ENCODE measurements at places on chromosomes 1 and 21.
A peak's percentile ranks its signal among the peaks of the same experiment; 100 is the strongest.

DNA sequence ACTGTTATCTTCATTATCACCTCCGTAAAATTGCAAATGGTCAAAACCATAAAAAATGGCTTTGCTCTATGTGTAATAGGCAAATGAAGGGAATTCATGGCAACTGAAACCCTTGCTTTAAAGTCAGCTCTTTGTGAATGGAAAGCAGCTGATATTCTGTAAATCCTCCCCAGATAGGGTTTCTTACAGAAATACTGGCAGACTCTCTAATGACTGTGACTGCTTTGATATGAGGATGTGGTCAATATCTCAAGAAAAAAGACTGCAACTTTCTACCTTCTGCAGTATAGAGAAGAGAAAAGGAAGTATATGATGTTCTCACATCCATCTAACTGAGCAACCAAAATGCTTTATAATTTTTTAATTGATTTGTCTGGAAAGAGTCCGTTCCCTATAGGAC lies 193.1 kb downstream of the ST6GALNAC3 start:
- DNase-seq = no peak

DNA sequence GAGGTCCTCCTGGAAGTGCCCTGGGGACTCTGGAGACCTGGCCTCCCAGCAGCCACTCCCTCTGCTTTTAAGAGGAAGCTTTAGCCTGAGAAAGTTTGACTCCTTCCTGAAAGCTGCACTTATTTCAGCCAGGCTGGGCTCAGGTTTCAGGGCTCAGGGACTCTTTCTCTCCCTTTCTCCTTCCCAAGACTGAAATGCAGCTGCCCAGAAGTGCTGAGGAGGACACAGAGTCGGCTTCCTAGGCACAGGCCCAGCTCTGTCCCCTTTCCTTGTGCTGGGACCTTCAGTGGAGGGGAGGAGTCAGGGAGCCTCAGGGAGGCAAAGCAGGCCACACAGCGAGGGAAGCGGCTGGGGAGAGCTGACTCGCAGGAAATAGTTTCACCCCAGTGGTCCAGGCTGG lies 137.3 kb downstream of the NAV1 start:
- DNase-seq = peak; percentile 68

- DNase-seq = no peak
These were observed 15.3 kb upstream of the SRSF4 start for GRCh38 chr1:29196863-29197589.

GRCh38 chr1:159752135-159752580 lies 28.6 kb upstream of the DUSP23 start:
- DNase-seq = no peak

DNA sequence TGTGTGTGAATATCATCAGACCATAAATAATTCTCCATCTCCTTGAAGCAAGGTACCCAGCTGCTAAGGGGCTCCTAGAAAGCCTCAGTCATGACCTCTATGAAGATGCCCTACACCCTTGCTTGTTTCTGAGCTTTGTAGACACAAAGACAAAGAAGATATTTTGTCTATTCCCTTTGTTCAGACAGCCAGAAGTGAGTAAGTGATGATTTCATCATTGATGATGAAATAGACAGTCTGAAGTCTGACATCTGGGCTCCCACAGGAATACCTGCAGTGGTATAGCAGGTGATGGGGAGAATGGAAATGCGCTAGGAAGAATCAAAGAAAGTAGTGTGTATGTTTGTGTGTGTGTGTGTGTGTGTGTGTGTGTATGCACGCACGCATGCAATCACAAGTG lies 82.2 kb upstream of the DPT start:
- no peak for DNase-seq

- DNase-seq = peak; percentile 94
These were observed 648 bp upstream of the ADAR start for GRCh38 chr1:154608397-154609270.

DNA sequence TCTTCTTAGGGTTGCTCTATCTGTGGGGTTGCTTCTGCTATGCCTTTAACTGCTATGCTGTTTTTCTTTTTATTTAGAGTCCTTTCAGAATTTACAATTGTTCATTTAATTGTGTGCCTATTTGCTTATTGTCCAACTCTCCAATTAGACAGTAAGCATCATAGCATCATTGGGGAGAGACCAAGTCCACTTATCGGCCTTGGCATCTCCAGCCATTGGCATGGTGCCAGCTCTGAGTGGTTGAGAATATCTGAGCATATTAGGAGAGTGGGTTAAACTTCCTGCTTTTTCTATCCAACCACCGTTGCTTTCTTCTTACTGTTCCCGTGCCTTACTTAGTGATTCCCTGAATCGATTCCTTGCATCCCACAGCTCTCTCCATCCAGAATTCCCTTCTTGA lies 535.0 kb downstream of the AJAP1 start:
- no peak for DNase-seq

DNA sequence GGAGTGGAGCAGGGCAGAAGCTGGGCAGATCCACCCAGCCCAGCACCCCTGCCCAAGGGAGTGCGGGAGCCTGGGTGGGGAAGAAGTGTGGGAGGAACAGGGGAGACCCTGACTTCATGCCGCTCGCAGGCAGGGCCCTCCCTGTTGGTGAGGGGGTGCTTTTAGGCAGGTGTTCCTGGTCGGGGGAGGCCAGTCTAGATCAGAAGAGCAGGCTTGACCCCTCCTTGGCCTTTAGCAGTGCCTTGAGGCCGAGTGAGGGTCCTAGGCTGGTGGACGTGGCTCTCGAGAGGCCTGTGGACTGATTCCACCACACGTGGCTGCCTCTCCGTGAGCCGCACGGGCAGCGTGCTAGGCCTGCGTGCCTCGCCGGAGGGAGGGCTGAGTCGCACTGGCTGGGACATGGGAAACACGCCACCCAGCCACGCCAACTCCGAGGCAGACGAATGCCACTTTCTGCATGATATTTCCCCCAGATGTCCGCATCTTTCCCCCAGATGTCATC lies 19.4 kb upstream of the COL18A1 start:
- no peak for DNase-seq

DNA sequence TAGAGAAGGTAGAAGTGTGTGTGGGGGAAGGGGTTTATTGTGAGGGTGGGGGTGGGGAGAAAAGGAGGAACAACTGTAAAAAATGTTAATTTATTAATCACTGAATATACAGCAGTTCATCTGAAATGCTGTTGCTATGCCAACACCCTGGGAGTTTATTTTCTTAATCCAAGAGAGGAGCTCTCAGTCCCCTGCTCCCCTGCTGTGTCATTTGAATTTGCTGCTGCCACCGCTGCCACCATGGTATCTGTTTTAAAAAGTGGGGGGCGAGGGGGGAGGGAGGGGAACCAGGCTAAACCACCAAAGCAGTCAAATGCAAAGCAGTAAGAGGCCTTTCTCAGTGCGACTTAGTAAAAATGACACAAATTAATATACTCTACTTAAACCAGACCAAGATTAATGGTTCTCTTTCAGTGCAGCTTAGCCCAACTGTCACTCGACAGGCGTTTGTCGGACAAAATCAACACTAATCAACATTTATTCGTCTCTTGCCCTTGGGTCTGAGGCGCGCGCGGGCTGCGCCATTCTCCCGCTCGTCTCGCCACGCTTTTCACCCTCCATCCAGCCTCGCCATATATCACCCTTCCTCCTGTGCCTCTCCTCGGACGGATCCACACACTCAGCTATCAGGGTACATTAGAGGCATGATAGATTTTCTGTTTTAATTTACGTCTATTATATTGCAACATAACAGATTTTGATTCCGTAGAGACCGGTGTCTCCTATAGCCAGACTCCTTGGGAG lies 76.2 kb downstream of the PBX1 start:
- DNase-seq = peak; percentile 68

DNA sequence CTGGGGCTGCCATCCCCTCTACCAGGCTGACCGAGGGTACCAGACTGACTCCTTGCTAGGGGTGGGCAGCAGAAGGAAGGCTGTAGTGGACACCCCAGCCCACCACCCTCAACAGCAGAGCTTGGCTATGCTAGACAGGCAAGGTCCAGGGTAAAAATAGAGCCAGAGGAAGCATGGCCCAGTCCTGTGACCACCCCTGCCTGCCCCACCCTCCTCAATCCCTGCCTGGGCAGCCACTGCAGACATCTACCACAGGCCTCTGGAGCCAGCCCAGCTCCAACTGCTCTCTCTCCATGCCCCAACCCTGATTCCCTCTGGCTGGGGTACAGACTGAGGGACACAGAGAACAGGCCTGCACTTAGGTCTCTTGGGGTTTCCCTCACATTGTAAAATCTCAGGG lies 1.7 kb downstream of the S100A1 start:
- no peak for DNase-seq

DNA sequence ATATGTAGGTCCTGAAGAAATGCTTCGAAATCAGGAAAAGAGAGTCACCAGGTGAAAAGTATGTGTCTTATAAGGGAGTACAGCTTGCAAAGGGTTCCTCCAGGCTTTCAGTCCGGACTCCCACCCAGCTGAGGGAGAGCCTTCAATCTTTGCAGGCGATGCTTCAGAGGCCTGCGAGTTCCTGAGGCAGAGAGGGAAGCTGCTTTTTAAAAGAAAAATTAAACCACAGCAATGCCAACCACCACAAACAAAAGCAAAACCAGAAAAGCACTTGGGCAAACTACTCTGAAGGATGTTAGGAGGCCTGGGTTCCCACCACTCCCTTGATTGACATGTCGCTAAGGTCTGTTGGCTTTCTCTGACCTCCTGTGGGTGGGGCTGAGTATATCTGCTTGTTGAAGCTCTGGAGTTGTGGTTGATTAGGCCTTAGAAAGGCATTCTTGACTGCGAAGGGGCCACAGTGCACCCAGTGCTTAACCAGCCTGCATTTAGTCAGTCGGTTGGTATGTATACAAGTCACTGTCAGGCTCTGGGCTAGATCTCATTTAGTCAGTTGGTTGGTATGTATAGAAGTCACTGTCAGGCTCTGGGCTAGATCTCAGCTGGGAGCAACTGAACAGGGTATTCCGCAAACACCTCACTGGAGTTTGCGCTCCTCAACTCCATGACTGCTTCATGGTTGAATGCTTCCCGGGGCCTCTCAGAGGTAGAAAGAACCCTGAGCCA lies 1.2 kb downstream of the NIPAL3 start:
- DNase-seq = no peak

- peak; percentile 47 for DNase-seq
These were observed 283.5 kb downstream of the C1orf94 start for GRCh38 chr1:34460193-34460592.

- DNase-seq = no peak
These were observed 626 bp upstream of the HLCS start for GRCh38 chr21:36966821-36967768.

DNA sequence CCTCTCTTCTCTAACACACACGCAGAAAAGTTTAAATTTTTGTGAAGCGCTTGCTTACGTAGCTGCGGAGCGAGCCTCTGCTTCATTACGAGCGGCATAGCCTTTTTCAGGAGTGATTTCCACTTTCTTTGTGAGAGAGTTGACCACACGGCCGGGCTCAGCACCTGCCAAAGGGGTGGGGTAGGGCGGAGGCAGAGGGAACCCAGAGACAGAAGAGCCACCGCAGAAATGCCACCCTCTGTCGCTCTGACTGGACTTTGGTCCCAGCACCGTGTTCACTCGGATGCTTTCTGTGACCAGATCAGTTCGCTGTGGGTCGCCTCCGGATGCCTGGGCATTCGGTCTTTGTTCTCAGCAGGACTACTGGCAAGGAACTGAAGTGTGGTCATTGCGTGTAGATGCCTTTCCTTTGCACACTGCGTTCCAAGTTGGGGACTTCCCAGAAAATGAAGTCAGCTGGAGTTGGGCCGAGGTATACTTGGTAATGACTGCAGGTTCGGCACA lies 883 bp downstream of the CHODL start:
- DNase-seq = peak; percentile 59

DNA sequence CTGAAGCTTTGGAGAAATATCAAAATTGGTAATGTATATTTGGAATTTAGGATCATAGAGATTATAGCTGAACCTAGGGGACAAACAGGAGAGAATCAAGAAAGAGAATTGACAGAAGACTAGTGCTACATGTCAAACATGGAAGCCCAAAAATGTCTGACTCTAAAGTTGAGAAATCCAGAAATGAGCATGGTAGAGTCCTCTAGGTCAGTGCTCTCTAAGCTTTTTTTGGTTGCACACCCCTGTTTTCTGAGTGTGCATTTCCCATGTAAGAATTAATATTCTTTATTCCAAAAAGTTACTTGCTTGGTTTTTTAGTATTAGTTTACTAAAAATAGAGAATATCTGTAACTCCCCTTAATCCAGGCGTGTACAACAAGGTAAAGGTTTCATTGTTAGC lies 25.6 kb downstream of the NFYC start:
- DNase-seq = no peak

DNA sequence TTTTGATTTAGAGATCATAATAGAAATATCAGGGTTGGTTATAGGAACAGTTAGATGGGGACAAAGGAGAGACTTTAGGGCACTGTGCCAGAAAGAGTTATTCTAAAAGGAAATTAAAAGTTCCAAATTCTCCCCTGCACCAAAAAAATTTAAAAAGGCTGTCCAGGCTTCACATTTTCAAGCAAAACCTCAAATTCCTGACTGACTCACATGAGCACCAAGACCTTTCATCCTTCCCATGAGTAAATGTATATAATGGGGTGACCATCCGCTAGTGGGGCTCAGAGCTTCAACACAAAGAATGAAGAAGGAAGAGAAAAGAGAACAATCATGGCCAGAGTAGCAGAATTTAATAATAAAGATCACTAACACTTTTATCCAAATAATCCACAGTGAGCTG lies 131.6 kb upstream of the MROH9 start:
- no peak for DNase-seq

GRCh38 chr1:31196685-31197084 lies 43.0 kb downstream of the NKAIN1 start:
- no peak for DNase-seq

DNA sequence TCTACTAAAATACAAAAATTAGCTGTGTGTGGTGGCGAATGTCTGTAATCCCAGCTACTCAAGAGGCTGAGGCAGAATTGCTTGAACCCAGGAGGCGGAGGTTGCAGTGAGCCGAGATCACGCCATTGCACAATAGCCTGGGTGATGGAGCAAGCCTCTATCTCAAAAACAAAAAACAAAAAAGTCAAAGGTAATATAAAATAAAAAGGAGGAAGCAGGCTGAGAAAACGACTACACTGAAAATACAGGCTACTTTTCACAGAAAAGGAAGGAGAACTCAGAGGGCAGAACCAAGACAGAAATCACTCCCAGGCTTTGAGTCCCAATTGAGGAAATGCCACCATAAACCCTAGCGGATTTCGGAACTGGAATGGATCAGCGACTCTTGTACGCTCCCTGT lies 5.9 kb upstream of the A3GALT2 start:
- no peak for DNase-seq

DNA sequence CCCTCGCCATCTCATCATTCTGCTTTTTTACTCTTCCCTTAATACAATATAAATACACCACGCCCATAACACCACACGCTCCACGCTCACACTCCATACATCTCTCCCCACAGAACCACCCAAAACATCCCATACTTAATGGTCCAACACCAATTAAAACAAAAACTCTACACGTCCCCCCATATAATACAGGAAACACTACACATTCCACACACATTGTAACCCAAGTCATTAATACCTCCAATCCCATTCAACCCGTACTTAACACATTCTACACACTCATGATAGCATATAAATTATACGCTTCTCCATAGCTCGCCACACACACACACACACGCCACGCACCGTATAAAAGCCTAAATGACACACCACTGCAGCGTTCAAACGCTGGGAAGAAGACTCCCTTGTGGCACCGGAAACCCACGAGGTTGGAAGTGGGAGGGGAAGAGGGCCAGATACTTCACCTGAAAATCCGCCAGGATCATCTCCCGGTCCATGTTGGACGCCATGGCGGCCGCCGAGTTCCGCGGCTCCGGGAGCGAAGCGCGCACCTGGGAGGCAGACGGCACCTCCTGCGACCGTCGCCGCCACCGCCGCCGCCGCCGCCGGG lies 659 bp downstream of the FAF1 start:
- DNase-seq = no peak

- peak; percentile 75 for DNase-seq
These were observed 16.1 kb downstream of the TNFRSF8 start for GRCh38 chr1:12078938-12079861.
